ENCODE measurements at places on chromosomes 1 and 21.

- no peak for DNase-seq
These were observed 29.9 kb downstream of the MRAP start for GRCh38 chr21:32328595-32328994.

DNA sequence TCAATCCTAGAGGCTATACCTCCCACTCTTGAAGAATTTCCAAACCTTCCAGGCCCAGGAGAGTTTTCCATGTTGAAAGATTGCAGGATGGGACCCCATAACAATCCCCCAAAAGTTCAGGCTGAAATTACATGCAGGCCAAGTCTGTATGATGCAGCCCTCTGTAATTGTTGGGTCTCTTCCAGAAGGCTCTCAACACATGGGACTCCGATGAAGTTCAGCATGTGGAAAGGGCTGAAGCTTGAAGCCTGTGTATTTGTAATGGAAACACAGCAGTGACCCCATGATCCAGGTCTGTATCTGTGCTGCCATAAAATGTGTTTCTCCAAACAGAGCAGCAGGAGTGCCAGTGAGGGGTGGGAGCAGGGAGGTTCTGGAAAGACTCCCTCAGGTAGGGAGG is 202.5 kb upstream of the LYPLAL1 start:
- DNase-seq: no peak

GRCh38 chr1:233668725-233669294 is 54.9 kb downstream of the KCNK1 start:
- peak; percentile 39 for DNase-seq

DNA sequence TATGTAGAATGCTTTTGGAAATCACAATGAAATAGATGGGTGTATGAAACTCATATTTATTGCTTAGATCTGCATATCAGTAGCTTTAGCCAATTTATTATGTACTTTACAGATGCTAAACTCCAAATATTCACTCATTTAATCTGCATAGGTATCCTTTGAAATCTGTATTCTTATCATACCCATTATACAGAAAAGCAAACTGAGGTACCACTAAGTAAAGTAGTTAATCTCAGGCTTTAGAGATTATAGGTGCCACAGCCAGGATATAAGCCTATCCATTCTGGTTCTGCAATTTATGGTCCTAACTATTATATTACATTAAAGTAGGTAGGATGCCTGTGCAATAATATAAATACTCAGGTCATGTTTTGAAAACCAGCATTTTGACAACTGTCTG is 369.4 kb downstream of the NCAM2 start:
- no peak for DNase-seq

DNA sequence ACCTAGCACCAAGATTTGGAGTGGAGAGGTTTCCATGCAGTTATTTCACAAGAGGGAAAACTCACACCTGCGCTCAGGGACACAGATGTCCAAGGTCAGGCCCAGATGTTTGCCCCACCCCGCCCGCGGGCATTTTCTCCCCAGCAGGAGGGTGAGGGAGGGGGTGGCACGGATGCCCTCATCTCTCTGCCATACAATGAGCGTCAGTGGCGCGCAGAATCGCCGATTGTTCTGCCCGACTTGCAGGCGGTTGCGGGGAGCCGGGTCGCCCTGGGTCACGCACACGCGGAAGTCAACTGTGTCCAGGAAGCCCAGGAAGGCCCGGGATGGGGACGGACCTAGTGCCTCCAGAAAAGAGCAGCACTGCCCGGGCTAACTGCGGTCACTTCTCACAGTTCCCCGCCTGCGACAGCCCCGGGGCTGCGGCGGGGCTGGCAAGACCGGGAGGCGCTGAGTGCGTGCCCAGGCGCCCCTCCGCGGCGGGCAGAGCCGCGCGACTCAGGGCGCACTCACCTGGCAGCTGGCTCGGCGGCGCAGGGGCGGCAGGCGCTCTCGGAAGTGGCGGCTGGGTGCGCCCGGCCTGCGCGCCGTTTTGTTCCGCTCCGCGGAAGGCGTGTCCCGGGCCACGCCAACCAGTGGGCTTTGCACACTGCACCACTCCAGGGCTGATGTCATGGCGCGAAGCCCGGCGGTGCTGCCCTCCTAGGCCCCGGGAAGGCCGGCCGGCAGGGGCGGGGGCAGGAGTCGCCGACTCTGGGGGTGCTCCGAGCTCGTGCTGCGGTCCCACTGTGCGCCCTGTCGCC is at the start of gene CSRP1:
TSS of gene CSRP1 (minus strand) at position 567 of the 803 bp plus-strand sequence. CDS start 10,820 bp downstream, outside the sequence.
- DNase-seq: peak; percentile 91

- no peak for DNase-seq
These were observed 130.4 kb upstream of the DNAH14 start for GRCh38 chr1:224799083-224799482.

GRCh38 chr1:152182944-152183361 is 23.9 kb upstream of the RPTN start:
- DNase-seq: no peak

GRCh38 chr1:48701445-48701844 is 75.2 kb downstream of the BEND5 start:
- DNase-seq: no peak

GRCh38 chr1:99424087-99424486 is 159.8 kb downstream of the PLPPR4 start:
- no peak for DNase-seq

GRCh38 chr1:46653405-46653958 is 14.7 kb downstream of the ATPAF1 start:
- DNase-seq: no peak

- DNase-seq: peak; percentile 76
These were observed 80.3 kb downstream of the SELENOF start for GRCh38 chr1:86833461-86834215.

GRCh38 chr21:43805275-43805800 is 16.0 kb downstream of the RRP1 start:
- DNase-seq: no peak

- no peak for DNase-seq
These were observed 14.7 kb downstream of the BEND5 start for GRCh38 chr1:48761986-48762385.

DNA sequence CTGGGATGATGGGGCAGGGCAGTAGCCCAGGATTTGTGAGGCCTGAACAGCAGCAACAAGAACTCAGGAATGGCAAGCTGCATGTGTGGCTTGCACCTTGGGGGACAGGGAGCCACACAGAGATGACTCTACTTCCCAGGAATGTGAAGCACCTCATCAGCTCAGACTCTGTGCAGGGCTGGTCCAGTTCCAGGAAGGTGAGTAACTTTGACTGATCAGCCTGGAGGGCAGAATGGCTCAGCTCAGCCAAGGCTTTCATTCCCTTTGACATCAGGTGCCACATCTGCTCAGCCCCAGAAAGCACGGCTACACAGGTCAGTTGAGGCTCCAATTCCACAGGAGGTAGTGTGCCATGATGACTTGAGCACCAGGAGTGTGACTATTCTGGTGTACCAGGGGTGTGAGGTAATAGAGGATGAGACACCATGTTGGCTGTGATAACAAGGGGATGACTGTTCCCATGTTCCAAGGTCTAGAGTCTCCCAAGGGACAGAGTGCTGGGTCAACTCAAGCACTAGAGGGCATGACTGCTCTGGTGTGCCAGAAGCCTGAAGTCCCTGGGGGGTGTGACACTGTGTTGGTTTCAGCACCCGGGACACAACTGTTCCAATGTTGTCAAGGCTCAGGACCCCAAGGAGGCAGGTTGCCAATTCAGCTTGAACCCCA is 625.8 kb upstream of the ADGRL2 start:
- DNase-seq: no peak

GRCh38 chr1:243718893-243719292 is 131.2 kb downstream of the AKT3 start:
- DNase-seq: no peak

DNA sequence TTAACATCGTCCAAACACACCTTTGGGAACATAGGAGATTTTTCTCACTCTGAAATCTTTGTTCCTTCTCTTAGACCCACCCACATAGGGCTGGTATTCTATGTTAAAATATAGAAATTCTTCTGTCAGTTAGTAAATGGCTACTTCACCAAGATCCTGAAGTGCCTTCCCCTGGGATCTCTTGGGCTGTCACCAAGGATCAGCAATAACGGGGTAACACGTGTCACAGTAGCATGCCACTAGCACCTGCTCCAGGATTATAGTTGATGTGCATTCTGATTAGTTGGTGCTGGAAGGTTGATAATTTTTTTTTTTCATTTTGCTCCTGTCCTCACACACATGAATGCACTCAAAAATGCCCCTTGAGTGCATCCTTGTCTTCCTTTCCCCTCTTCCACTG is 298.7 kb downstream of the NTNG1 start:
- no peak for DNase-seq

- DNase-seq: no peak
These were observed 58.5 kb upstream of the ACTL8 start for GRCh38 chr1:17696417-17697301.

GRCh38 chr1:26431979-26432695 is at the start of gene DHDDS:
Gene DHDDS, plus strand, starts transcription at chr1:26432321. Its CDS starts 625 bp downstream, at chr1:26432946.
- peak; percentile 95 for DNase-seq

- no peak for DNase-seq
These were observed 58.5 kb downstream of the WNT9A start for GRCh38 chr1:227889047-227889862.

GRCh38 chr1:46806196-46807020 is 7.6 kb downstream of the CYP4B1 start:
- no peak for DNase-seq

GRCh38 chr1:208557046-208557722 is 313.0 kb upstream of the PLXNA2 start:
- no peak for DNase-seq

GRCh38 chr1:212555426-212555825 is 53.1 kb upstream of the ATF3 start:
- no peak for DNase-seq

All from NCI-H2081 (cell line).